ENCODE measurements at places on chromosomes 12 and 14.

- no peak for DNase-seq
Measured at GRCh38 chr12:3751151-3752095, 1.5 kb downstream of the CRACR2A start.

DNA sequence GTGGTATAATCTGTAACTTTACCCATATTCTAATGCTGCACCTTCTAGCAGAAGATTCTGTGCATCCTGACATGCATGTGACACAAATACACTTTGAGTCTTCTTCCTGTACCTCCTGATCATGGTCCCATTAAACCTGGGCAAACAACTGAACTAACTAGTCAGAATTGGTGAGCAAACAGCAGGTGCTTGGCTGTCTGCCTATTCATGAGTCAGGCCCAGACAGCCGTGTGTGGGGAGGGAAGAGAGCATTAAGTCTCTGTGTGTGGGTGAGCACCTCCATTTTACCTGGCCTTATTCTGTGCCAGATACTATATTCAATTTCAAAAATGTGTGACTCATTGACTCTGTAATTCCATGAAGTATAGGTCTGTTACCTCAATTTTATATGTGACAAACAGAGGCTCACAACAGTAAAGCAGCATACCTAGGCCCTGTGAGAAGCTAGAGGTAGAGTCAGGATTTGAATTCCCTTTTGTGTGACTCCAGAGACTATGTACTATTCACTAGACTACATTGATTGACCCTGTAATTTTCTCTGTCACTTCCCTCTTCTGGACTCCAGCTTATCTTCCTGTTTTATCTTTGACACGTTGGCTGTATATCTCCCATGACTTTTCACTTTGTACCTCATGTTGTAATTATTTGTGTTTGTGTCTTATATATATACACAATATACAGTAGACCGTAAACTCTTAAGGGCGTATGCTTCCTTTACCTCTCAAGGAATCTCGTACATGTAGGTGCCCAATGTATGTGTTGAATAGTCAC is 32.2 kb downstream of the SUSD6 start:
- peak; percentile 61 for DNase-seq

DNA sequence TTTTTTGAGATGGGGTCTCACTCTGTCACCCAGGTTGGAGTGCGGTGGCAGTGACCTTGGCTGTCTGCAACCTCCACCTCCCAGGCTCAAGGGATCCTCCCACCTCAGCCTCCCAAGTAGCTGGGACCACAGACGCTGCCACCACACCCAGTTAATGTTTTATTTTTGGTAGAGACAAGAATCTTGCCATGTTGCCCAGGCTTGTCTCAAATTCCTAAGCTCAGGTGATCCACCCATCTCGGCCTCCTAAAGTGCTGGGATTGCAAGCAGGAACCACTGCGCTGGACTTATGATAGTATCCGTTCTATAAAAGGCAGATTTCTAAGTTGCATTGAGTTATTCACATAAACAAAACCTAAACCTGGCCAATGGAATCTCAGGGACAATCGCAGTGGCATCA is 321.1 kb upstream of the PRICKLE1 start:
- DNase-seq = no peak

DNA sequence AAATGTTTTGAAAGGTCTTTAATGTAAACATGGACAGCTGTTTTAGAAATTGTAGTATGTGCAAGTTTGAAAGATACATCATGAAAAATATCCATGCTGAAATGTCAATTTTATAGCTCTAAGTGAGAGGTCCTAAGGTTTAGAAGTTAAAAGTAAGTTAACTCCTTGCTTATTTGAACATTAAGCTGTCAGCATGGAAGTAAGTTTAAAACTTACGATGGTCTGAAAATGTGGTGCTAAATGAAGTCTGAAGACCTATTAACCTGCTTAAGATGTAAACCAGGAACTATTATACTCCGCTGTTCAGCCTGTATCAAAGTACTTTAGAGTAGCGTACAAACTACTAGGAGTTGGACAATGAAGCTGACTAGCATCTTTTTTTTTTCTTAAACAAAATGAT is 1082.4 kb downstream of the TMTC2 start:
- DNase-seq = no peak

DNA sequence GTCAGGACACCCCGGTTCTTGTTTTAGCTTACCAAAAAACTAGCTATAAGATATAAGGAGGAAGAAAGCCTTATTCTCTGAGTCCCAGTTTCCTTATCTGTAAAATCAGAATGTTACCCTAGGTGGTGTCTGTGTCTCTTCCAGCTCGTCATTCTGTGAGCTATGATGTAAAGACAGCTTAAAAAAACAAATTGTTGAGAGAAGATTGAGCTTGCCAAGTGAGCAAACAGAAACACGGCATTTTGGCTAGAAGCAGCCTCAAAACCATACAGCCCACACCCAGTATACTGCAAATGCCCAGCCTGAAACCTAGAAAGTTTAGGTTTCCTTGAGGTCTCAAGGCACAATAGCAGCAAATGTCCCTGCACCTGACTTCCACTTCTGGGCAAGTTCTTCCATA is 151.4 kb downstream of the SSPN start:
- DNase-seq = no peak

DNA sequence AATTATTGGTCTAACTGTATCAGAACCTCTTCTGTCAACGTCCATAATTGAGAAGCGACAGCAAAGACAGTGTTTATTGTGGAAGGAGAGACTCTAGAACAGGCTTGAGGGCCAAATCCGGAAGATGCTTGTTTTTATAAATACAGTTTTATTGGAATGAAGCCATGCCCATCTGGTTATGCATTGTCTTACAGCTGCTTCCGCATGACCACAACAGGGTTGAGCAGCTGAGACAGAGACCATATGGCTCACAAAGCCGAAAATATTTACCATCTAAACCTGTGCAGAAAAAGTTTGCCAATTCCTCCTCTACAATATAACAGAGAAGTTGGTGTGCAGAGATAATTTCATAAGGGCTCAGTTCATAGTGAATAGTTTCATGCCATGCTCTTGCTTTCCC is 24.5 kb downstream of the PRKAB1 start:
- no peak for DNase-seq

GRCh38 chr12:11967376-11968047 is 103.2 kb upstream of the BCL2L14 start:
- no peak for DNase-seq

- no peak for DNase-seq
Measured at GRCh38 chr12:129337413-129337812, 484.1 kb downstream of the GLT1D1 start.

All from stimulated activated CD8-positive, alpha-beta memory T cell treated with anti-CD3 and anti-CD28 coated beads, Interleukin-15, amount 100 ng/mL, for 4 hours (primary cell).